ENCODE measurements at places on chromosomes 2 and 18.

- DNase-seq, result no peak
Observed at GRCh38 chr2:240884221-240884620, 11.7 kb downstream of the MAB21L4 start.

DNA sequence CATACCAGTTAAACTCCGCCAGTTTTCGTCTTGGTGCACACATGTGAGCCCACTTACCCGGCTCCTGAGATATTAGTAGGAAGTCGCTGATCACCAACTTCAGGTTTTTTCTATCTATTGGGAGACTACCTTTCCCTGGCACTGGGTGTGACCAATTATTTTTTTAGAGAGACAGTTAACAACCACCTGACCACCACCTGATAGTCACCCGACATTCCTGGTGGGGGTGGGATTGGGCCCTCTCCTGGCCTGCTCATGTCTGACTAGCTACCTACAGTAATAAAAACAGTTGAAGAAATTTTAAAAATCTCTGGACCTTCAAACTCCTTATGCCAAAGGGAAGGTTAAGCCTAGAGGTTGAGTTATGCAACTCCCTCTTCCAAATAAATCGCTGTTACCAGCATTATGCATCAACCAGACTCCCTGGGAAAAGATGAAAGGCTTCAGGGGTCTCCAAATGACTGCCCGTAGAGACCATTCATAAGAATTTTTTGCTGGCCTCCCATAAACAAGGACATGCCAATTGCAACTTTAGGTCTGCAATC is 27.8 kb downstream of the CREG2 start:
- DNase-seq, result no peak

DNA sequence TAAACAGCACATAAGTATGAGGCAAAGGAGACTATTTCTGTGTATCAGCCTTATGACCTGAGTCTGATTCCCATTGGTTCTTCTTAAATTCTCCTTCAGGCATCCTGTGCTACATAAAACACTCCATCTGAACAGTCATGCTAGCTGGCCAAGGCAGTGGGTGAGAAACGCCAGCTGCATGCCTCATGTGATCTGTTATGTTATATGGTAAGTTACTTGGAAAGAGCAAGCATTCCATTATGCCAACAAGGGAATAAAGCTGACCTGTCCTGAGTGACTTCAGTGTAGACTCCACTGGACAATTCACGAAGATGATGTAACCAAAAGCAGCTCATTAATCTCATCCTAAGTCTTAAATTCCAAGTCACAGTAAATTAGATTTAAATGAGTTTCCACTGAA is 216.5 kb upstream of the FN1 start:
- DNase-seq, result no peak

GRCh38 chr2:217152831-217153230 is 293.0 kb upstream of the TNP1 start:
- DNase-seq, result no peak

DNA sequence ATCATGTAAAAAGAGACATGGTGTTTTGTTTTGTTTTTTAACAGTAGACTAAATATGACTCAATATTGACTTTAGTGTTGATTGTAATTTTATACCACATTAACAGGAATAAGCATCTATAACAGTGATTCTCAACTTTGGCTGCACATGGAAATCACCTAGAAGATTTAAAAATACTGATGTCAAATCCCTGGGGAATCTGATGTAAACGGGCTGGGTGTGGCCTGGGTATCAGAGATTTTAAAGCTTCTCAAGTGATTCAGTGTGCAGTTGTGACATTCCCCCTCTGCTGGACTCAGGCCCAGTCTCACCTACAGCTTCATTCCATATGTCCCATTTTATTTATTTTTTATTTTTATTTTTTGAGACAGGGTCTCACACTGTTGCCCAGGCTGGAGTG is 82.8 kb upstream of the ATP8B1 start:
- DNase-seq, result no peak

- no peak for DNase-seq
Observed at GRCh38 chr2:14081521-14081920, 551.0 kb upstream of the LRATD1 start.

DNA sequence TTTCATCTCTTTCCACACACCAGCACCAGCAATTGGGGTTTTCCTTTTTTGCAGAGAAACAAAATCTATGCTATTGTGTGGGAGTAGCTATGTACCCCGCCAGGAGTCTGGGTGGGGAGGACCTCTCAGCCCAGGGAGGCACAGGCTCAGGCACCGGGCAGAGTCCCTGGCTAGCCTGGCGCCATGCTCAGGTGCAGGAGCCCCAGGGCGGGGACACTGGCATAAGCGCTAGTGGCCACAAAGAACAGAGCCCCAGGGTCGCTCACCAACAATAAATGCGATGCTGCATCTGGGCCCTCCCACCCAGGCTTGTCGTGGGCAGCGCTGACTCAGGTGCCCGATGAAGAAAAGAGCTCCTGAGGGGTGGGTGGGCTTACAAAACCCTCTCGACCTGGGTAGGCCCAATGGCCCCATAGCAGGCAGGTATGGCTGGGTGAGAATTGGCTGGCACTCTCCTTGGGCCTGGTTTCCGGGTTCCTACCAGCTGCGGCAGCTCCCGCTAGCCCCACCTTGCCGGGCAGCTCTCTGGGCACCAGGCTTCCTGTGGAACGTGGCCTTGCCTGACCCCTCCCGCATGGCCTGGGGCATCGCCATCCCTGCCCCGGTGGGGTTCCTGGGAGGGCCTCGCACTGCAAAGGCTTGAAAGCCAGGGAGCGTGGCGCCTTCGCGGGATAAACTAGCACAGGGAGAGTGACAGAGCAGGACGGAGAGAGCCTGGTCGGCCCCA is 31.8 kb upstream of the COL6A3 start:
- DNase-seq, result no peak

GRCh38 chr2:43038034-43038695 is 188.2 kb downstream of the ZFP36L2 start:
- DNase-seq, result no peak

- no peak for DNase-seq
Observed at GRCh38 chr2:143426296-143426695, 297.1 kb downstream of the ARHGAP15 start.

GRCh38 chr18:22710673-22711191 is 222.4 kb upstream of the RBBP8 start:
- no peak for DNase-seq

DNA sequence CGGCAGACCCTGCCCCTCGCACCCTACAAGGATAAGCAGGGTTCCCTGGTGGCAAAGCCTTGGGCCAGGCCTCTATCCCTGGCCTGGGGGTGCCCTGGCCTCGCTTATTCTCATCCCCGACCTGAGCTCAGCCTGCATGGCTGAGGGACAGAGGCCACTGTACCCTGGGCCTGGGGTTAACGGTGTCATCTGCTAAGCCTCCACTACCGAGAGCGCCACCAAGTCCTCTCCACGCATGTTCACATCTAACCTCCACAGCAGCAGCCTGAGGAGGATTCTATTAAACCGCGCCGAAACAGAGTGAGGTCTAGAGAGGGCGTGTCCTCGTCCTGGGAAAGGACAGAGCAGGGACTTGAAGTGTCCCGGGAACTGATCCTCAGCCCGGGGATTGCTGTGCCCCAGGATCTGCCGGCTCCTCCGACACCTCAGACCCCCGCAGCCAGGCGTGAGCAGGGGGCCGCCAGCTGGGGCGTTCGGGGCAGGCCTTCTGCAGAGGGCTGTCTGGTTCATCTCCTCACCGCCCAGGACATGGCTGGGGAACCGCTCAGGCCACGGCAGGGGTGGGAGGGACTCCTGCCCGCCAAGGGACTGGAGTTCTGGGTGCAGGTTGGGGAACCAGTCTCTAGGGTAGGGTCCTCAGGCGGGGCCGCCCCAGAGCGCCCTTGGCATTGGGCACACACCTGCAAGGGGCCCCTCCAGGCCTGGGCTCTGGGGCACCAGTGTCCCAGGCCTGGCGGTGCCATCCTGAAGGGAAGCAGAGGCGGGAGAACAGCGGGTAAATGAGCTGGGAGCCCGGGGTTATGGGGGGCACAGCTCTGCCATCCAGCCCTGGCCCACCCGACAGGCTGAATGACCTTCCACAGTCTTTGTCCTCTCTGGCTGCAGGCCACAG is 68.0 kb upstream of the SMAD7 start:
- no peak for DNase-seq

DNA sequence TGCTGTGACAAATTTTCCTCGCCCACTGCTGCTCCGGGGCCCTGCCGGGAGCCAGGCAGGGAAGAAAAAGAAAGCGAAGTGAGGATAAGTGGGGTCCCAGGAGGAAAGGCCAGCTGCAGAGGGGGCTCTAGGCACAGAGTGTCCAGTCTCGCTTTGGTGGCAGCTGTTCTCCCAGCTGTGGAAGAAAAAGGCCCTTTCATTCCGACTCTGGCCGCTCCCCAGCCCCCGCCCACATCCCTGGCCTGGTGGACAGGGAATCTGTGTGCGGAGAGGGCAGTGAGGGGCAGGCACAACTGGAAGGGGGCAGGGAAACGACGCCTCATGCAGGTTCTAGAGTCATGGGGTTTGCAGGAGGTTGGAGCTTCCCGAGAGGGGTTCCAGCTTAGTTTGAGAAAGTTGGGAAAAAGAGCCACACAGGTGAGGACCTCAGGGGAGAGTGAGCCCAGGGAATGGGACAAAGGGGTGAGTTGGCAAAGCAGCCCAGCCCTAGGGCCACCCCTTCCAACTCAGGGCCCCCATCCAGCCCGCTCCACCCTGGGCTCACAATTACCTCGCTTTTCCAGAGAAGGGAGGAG is 1.8 kb downstream of the RTKN start:
- DNase-seq, result no peak
